Thymus (tissue), 14 donors: ENCODE measurements at places on chromosomes 1 and 21.

DNA sequence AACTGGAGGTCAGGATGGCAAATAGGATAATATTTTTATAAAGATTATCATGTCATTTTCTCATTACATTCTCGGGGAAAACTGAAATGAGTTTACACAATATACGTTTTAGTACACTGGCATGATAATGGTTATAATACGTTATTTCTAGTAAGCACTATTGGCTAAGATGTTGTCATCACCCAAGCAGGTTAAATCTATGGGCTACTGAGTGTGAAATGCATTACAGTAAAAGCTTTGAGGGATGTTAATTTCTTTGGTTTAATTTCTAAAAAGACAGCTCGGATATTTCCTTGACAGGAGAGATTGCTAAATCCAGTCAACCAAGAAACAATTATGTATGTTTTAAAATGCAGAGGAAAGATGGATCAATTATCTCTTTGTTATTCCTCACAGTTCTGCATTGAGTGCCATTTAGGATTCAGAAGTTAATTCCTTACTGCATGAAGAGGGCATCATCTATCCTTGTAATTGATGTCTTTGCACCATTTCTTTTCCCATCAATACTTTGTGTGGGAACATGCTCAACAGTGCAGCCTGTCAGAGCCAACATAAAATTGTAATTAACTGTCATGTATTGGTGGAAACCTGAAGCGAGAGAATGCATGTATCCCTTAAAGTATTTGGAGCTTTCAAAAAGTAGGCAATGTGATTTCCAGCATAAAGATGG is 222.4 kb upstream of the ZP4 start:
- no peak for DNase-seq

- DNase-seq = no peak
Observed at GRCh38 chr1:37262439-37263170, 211.8 kb upstream of the ZC3H12A start.

DNA sequence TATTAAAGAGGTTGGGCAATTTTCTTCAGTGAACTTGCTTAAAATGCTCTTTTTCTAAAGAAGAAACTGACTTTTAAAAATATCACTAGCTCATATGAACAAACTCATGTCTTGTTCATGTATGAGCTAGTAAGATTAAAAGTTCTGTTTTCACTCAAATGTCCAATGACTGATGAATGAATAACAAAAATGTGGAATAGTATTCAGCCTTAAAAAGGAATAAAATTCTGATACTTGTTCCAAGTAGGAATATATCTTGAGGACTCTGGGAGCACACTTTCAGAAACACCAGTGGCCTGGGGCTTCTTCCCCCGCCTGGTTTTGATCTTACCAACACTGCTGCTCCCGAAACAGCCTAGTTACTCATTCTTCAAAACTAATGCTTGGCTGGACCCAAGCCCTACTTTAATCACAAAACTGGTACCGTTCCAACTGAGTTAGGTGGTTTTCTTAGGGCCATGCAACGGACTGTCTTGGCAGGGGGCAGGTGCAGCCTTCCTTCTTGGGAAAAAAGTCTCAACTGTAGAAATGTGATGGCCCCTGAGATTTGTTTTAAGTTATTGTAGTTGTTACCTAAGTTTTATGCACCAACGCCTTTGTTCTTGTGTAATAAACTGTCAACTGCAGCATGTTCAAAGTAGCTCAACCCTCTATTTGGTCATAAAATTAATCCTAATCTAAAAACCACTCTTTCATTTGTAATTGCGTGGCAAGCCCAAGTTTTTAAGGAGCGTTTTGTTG is 116.0 kb downstream of the ETS2 start:
- no peak for DNase-seq

DNA sequence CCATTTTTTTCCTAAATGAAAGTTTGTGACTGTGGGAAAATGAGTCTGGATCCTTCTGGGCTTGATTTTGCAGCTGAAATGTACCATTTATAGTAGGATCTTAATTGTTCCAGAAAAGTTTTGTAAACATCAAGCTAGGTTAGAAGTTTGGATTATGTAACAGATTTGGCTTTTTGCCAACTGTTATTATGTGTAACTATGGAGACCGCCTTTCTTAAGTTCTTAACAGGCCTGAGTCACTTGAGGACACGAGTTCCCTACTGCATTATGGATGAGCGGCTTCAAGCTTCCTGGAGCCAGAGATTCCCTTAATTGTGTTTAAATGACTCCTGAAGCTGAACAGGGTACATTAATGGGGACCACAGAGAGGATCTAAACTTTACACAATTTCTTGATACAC is 22.2 kb downstream of the SLC25A33 start:
- no peak for DNase-seq
